AG09309 (cell line): ENCODE measurements at places on chromosomes 2 and 18.

DNA sequence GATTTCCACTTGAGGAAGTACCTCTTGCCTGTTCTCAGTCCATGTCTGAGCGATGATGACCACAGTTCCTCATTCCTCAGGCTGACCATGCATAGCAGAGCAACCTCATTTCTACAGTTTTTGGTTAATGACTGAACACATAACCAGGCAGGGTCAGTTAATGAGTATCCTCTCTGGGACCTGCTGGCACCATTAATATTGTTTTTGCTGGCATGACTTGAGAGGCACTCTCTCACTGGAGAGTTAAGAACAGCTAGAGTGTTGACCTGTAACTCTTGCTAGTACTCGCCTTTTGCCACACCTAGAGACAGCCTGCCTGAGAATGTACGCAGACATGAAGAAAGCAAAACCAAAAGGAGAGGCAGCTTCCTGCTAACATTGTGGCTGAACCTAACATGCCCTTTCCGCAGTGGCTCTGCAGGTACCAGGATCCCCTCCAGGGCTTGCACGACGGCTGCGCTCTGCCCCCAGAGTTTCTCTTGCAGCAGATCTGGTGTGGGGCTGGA is 23.9 kb downstream of the PECR start:
- peak; percentile 58 for DNase-seq

- no peak for DNase-seq
Measured at GRCh38 chr2:29743516-29743915, 177.9 kb downstream of the ALK start.

GRCh38 chr2:37653805-37654378 is 17.6 kb downstream of the CDC42EP3 start:
- no peak for DNase-seq

DNA sequence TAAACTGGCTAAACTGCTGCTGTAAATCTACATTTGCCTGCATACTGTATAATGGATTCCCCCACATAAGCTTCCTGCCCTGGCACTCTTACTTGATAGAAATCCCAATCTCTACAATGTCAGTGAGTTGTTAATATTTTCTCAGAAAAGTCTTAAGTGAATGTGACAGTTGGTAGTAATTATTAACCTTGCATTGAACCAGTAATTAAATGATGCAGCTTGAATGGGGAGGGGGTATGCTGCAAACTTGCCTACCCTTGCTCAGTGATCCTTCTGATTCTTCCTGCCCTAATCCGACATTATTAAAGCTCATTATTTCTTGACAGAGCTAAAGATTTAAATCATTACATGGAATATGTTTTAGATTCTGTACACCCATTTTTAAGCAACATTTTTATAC is 119.0 kb upstream of the CDH7 start:
- DNase-seq: no peak

DNA sequence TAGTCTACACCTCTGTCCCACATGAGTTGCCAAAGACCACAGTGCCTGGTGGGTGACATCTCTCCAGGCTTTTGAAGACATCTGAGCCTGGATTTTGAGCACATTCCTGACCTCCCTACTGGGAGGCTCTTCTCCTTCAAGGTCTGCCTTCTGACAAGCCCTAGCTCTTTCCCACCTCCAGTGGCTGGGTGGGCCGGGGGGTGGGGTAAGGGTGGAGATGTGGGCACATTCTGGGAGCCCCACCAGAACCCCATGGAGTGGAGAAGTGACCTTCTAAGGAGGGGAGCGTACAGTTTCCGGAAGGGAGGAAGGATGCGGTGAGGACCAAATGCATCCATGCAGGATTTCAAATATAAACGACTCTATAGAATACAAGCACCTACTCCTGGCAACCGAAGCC is 27.9 kb upstream of the ANXA4 start:
- no peak for DNase-seq

- DNase-seq: no peak
Measured at GRCh38 chr2:199914372-199914958, 3.4 kb downstream of the C2orf69 start.

DNA sequence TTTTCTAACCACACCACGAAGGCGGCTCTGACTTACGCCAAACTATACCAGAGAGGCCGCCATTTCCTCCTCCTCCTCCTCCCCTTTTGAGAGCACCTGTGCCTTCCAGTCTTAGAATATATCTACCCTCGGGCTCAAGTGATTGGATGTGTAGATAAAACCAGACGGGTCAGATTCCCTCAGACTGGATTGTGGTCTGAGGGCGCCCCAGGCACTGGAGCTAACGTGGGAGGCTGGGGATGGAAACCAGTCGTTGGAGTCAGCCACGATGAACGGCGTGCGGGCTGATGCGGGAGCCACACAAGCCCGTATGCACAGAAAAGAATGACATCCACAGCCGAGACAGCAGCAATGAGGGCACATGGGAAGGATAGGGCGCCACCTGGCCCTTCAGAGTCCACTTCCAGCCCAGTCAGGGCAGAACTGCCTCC is 12.3 kb upstream of the ODC1 start:
- DNase-seq: no peak

DNA sequence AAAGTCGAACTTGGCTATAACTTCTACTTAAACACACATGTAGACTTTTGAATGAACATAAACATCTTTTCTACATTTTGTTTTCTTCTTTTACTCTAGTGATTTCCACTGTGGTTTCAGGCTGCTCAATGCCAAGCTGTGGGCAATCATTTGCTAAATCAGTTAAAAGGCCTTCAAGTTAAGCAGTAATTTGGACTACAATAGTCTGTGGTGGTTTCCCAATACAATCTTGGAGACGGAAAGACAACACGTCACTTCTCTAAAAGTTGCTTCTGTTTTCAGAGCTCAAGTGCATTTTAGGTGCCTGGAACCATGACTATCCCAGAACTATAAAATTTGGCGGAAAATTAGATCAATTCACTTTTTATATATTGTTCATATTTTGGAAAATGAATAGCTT is 69.4 kb downstream of the TXNL1 start:
- DNase-seq: peak; percentile 32

DNA sequence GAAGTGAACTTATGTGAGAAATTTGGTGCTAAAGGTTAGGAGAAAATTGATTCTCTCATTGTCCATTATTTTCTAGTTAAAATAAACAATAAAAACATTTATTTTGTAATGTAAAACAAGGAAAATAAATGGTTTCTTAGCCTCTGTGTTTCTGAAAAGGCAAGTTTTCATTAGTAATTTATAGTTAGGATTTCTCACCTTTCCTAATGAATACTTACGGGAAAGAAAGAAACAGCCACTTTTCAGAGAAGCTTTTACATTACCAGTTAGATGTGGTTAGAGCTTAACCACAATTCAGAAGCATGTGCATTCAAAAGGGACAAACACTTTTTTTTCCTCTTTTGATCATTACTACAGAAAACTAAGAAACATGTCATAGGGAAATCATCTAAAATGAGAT is 18.8 kb downstream of the NEMP2 start:
- DNase-seq: no peak

- DNase-seq: no peak
Measured at GRCh38 chr2:225120186-225120585, 77.9 kb upstream of the DOCK10 start.

GRCh38 chr2:128325611-128326181 is 7.0 kb upstream of the HS6ST1 start:
- DNase-seq: no peak

DNA sequence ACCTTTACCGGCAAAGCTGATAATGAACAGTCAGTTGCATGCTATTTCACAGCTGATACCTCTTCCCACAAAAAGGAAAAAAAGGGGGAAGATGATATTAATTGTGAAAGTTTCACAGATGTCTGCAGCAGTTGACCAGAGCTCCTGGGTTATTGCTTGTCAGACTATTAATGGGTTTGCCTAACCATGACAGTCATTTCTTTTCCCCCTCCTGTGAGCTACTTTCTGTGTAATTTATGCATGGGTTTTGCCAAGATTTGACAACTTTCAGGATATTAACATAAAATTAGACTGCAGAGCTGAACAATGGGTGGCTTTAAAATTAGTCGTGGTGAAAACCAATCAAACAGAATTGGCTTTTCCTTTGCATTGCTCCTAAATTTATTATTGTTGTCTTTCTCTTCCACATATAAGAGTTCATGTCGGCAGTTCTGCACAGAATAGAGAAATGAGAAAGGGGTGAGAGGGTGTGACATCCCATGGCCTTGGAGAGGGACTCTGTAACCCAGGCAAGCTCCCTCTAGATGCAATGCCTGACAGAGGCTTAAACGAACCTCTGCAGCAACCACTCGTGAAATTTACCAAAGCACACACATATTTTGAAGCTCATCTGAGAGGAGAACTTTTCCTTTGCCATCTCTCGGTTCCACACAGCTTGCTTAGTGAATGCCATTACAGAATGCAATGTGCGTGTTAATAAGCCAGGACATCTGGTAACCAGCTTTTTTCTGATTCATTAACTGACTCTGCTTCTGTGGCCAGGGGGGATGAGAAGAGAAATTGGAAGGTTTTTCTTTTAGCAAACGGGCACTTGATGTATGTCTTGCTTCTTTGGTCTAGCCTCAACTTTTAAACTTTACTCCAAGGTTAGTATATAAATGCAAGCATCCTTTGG is 82.2 kb upstream of the ITGA4 start:
- peak; percentile 44 for DNase-seq

DNA sequence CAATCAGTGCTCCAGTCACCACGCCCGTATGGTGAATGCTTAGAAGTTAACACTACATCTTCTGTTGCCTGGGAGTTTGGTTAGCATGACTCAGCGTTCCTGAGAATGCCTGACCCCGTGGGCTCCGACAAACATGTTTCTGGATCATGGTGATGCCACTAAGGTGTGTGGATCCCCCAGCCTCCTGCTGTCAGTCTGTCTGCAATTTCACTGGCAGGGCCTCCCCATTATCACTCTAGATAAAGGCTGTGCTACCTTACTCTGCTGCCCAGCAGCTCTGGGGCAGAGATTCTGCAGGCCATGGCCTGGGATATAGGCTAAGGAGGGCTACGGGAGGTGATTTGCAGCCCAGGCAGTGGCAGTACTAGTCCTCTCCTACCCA is 66.0 kb downstream of the STPG4 start:
- DNase-seq: no peak

DNA sequence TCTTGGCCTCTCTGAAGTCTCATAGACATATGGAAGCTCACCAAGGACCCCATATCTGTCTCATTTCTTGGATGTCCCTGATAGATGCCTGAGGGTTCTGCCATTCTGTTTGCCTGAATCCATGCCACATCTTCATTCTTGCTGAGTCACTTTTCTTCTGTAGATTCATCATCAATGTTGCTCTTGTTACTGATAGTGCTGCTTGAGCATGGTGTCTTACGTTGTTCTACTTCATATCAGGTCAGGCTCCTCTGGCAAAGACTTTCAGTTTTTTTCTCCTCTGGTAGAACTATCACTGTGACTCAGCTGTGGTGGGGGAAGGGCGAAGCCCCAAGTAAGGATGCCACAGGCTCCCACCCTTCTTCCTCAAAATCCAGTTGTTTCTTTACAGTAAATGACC is 885.2 kb downstream of the DCDC2C start:
- DNase-seq: no peak

DNA sequence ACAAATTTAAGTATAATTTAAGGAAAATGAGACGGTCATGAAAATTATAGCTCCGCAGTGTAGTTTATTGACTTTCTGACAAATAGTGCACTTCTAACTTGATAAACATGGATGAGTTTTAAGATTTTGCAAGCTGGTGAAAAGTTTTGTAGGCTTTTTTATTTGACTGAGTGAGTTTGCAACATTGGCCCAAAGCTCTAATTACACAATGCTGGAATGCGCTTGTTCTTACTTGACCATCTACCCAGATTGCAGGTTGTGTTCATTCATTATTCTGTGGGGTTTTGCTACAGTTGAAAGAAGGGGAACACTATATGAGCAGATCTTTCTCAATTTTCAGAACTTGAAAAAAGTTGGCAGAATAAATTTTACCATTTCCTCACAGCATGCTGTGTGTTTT is 13.5 kb downstream of the SPOPL start:
- no peak for DNase-seq

DNA sequence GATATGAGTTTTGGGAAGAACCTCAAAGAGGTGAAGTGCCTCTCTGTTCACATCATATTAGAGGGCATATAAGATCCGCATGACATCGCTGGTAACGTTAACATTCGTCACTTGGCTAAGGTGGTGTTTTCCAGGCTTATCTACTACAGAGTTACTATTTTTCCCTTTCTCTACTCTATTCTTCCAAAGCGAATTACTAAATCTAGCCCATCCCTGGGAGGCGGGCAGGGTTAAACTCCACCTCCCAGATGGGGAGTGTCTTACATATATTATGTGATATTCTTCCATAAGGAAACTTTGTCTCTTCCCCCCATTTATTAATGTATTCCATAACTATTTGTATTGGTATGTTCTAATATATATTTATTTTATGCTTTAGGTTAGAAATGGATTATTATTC is 293.9 kb downstream of the CYRIA start:
- no peak for DNase-seq

- peak; percentile 68 for DNase-seq
Measured at GRCh38 chr2:86249579-86250391, 50.5 kb downstream of the MRPL35 start.

- DNase-seq: no peak
Measured at GRCh38 chr18:45978084-45978483, 11.0 kb upstream of the EPG5 start.

- DNase-seq: no peak
Measured at GRCh38 chr2:170013802-170014551, 164.0 kb upstream of the MYO3B start.

DNA sequence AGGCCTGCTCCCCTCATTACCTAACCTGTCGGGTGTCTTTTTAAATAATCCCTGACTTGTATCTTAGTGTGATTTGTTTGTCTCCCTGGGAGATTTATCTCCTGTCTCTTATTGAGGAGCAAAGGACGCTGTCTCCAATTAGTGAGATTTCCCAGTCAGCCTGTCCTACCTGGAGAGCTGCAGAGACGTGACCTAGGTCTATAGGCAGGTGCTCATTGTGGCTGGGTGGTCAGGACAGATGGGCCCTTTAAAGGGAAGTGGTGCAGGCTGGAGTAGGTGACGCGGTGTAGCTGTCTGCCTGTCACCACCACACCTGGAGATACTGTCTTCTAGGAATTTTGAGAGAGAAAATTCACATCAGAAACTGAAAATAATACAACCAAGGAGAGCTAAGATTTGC is 28.0 kb downstream of the PLB1 start:
- no peak for DNase-seq

DNA sequence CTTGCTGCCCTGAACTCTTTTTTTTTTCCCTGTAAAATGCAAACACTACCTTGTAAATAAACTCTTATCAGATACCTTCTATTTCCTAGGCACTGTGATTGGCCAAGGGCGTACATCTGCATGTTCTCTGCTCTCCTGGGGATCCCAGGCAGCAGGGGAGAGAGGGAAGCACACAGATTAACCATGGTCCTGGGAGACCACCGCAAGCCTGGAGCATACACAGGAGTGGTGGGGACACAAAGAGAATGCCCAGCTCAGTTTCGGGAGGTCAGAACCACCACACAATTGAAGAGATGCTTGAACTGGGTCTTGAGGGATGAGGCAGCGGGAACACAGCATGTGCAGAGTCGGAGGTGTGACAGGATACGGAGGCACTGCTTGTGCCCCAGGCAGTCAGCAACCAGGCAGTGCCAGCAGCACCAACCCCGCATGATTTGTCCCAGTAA is 2.1 kb downstream of the GREB1 start:
- no peak for DNase-seq
